IMR-90 (cell line): ENCODE measurements at places on chromosomes 11 and 22.

GRCh38 chr11:80798174-80798573 is 1357.3 kb upstream of the TENM4 start:
- no peak for DNase-seq

DNA sequence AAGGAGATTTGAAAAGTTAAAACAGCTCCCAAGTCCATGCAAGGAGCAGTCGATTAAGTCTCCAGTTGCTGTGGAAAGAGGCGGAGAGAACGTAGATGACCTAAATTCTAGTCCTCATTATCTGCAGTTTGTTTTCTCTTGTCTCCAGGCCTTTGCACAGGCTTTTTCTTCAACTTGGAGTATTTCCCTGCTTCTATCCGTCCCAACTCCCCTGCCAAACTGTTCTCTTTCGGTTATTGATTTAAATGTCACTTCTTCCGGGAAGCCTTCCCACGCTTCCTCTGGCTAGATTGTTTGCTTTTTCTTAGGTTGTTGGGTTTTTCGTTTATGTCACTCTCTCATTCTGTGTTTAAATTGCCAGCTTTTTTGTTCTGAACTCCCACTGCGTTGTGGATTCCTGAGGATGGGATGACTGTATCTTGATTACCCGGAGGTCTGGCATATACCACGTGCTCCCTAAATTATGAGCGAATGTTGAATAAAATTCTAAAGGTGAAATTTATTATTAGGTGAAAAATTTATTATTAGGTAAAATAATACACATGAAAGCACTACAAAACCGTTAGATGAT is 463 bp downstream of the TMEM126B start:
- peak; percentile 8 for DNase-seq

- peak; percentile 53 for DNase-seq
Observed at GRCh38 chr22:39534591-39535356, 2.2 kb upstream of the RPS19BP1 start.

GRCh38 chr11:117090111-117090706 is 8.0 kb downstream of the SIK3 start:
- no peak for DNase-seq

GRCh38 chr22:45284705-45285262 is at the start of gene UPK3A:
Gene UPK3A, plus strand, starts transcription at chr22:45284949. Its CDS starts 65 bp downstream, at chr22:45285014.
- no peak for DNase-seq

- no peak for DNase-seq
Observed at GRCh38 chr11:67450796-67451657, 1.5 kb downstream of the GPR152 start.

DNA sequence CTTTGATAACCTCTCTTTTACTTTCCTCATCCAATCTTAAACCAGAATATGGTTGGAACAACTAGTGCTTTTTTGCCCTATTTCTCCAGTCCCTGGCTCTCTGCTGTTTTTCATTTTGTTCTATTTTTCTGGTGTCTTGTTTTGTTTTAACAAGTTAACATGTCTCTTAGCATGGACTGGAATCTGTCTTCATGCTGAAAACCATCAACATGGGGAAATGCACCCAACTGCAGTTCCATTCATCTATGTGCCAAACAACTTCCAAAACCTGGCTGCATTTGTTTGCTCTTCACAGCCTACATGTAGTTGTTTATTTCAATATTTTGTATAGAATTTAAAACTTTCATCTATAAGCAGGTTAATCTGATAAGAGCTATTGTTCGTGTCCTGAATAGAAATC is 46.8 kb upstream of the NOX4 start:
- no peak for DNase-seq
